ENCODE measurements at places on chromosomes 12 and 14. TPM values are rescaled to one million over a fixed set of nuclear protein-coding genes. Genes with fewer than 3 reads are reported as not detected.

The ABCD2 gene
- total RNA-seq: under 0.01 TPM

DNA sequence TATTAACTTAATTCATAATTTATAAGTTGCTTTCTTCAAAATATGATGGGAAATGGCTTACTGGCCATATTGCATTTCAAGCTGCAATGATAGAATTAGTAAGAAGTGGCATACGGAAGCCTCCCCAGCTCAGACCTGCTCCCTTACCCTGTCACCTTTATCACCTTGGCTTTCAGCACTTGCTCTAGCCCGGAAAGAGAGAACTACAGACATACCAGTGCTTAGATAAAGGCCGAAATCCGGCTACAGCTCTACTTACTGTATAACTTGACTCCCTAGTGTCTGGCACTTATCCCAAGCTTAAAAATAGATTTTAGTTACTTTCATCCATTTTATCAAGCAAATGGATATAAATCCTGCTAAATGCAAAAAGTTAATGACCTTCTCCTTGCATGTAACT, 42.5 kb downstream of the PKP2 start:
- DNase-seq: no peak

The TROAP gene
- not detected for total RNA-seq

GRCh38 chr12:97131220-97131981, 224.3 kb downstream of the NEDD1 start:
- no peak for DNase-seq

DNA sequence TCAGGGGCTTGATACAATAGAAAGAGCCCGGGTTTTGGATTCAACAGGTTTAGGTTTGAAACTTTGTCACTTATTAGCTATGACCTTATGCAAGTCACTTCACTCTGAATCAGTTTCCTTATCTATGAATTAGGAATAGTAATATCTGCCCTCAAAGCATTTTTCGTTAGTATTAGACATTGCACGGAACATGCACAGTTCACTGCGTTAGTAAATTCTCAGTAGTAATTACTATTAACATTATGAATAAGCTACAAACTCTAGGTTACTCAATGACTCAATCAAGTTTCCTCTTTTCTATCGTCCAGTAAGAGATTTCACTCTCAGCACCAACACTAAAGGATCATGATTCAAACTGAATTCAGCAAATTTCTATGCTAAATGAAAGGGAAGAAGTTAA, 150.3 kb downstream of the CEP83 start:
- DNase-seq: no peak

- DNase-seq: no peak
Observed at GRCh38 chr14:32460267-32460666, 131.2 kb downstream of the AKAP6 start.

GRCh38 chr12:13369474-13370056, 173.0 kb downstream of the EMP1 start:
- no peak for DNase-seq

DNA sequence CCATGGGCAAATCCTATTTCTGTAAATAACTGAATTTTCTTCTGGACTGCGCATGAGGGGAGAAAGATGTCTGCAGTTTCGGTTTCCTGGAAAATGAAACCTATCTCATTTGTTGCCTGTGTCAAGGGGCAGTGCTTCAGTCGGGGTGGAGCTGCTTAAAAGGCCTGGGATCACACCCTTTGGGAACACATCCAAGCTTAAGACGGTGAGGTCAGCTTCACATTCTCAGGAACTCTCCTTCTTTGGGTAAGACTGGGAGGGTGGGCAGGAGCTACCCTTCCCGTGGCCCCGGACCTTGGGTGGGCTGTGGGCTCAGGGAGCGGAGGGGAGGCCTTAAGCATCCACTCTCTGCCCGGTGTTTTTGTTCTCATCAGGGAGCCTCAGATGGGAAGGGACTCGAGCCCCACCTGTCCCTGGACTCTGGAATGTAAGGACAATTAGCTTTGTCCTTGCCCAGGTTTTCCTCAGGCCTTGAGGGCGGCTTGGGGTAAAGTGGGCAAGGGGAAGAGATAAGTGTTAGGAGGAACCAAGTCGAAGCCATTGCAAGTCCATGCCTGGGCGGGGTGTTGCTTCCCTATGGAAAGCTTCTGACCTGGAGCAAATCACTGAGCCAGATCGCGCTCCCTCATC, at the start of gene IFI27:
Gene IFI27 (plus strand): TSS at position 185 of the 630 bp plus-strand sequence.
- DNase-seq: peak; percentile 21

The CD69 gene
- total RNA-seq: 1.3 TPM

- no peak for DNase-seq
Observed at GRCh38 chr14:54564071-54564867, 2.7 kb upstream of the SAMD4A start.

- DNase-seq: no peak
Observed at GRCh38 chr14:30064454-30064853, 136.8 kb upstream of the PRKD1 start.

DNA sequence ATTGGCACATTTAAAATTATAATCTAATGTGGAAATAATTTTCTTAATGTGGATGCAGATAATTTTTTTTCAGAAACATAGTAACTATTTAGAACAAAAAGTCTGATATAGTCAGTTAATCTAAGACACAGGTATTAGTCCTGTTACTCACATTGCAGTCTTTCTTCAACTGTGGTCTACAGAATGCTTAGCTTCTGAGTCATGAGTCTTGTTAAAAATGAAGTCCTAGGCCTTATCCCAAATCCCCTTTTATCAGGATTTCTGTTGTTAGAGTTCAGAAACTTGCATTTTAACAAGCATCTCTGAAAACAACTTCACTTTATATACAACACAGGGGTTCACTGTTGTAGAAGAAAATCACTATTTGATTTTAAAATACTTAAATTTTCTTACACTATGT, 112.2 kb downstream of the SLC16A7 start:
- no peak for DNase-seq

DNA sequence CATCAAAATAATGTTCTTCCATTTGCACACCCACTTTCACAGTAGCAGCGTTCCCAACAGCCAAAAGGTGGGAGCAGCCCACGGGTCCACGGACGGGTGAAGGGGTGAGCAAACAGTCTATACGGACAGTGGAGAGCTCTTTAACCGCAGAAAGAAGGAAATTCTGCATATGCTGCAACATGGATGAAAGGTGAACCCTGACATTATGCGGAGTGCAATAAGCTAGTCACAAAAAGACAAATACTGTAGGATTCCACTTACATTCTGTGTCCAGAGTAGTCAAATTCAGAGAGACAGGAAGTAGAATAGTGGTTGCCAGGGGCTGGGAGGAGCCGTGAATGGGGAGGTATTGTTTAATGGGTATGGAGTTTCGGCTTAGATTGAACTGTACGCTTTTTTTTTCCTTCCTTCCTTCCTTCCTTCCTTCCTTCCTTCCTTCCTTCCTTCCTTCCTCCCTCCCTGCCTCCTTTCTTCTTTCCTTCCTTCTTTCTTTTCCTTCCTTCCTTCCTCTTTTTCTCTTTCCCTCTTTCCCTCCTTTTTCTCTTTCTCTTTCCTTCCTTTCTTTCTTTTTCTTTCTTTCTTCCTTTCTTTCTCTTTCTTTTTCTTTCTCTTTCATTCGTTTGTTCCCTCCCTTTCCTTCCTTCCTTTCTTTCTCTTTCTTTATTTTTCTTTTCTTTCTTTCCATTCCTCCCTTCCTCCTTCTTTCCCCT, 15.8 kb upstream of the ANKRD9 start:
- no peak for DNase-seq

- no peak for DNase-seq
Observed at GRCh38 chr14:62053188-62053587, 291.0 kb downstream of the SNAPC1 start.

The PTPRR gene
- total RNA-seq: not detected

- DNase-seq: no peak
Observed at GRCh38 chr12:46089414-46090162, 99.2 kb upstream of the SCAF11 start.

The PLBD1 gene
- 15.2 TPM for total RNA-seq

The POLE gene
- 115 TPM for total RNA-seq

- DNase-seq: no peak
Observed at GRCh38 chr12:79454338-79454843, 236.4 kb downstream of the PAWR start.

The PARP11 gene
- total RNA-seq: 4.2 TPM

GRCh38 chr12:71240946-71241345, 83.1 kb upstream of the TSPAN8 start:
- DNase-seq: no peak

DNA sequence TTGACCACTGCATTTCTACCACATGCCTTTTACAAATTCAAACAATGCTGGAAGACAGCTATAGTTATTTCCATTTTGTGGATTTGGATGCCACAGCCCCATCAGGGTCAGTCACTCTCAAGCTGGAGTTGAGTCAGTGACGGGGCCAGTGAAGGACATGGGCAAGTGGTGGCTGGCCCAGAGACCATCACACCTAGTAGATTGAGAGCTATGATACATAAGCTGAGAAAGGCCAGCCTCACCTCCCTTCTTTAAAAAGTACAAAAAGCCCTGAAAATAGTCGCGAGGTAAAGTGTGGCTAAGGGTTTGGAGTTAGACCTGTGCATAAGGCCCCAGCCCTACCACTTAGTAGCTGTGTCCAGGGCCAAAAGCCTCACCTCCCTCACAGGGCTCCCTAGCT, 4.1 kb downstream of the KCTD10 start:
- DNase-seq: no peak

The PLA2G1B gene
- not detected for total RNA-seq

DNA sequence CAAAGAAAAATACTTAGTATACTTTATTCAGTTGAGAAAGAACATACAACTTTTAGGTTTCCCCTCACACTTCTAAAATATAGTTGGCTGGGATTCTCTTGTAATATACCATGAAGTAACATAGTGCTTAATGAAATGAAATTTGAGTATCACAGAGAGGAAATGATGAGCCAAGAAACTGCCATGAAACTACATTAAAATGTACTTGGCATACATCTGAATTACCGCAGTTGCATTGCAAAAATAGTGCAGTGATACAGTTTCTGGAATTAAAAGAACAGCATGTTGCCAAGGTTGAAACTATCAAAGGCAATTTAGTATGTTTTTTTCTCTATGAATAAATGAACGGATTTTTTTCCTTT, 389.2 kb downstream of the TMEM117 start:
- no peak for DNase-seq

The IL22 gene
- not detected for total RNA-seq

The CDH24 gene
- 5.9 TPM for total RNA-seq

The C3AR1 gene
- total RNA-seq: 2.0 TPM

The CMKLR1 gene
- 45.3 TPM for total RNA-seq

GRCh38 chr12:124532331-124532750, 35.1 kb downstream of the NCOR2 start:
- no peak for DNase-seq

The LYZ gene
- total RNA-seq: 4.5 TPM

DNA sequence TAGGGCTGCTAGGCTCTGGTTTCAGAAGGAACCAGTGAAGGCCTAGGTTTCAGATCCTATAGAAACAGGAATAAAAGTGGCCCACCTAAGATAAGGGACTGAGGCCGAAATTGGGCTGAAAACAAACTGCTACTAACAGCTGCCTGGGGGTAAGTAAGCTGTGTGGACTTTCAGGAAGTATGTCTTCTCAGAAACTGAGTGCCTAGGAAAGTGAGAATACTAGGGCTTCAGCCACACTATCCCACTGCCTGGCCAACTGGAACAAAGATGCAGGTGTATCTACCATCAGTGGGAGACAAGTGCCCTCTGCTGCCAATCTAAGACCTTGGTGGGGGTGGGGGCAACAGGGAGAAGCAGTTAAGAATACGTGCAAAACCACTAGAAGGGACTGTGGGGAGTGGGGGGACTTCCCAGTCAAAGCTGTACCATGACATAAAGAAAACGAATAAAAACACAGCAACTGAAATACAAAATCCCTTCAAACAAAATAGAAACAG, 82.5 kb downstream of the MED13L start:
- no peak for DNase-seq

The CMTM5 gene
- 2.9 TPM for total RNA-seq

The SMARCD1 gene
- total RNA-seq: 277 TPM

GRCh38 chr12:49978125-49978524, 5.4 kb downstream of the AQP6 start:
- DNase-seq: no peak

The SETD1B gene
- total RNA-seq: 22.7 TPM

GRCh38 chr14:39383741-39384140, 48.5 kb downstream of the FBXO33 start:
- DNase-seq: no peak

DNA sequence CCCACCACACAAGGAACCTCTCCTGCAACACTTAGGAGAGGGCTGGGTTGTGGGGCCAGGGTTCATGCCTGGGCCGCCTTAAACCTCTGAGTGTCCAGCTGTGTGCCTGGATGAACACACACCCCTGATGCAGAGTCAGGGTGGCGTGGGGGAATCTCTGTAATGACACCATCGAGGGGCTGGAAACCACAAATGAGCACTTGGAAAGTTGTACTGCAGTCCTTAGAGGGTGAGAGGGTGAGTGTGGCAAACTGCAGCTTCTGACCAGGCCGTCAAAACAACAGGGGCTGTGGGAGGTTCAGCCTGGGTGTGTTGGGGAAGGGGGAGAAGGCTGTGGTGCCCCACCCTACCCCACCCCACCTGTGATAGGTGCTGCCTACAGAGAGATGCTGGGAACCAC, 12.4 kb upstream of the KRT5 start:
- no peak for DNase-seq

The AKAP6 gene
- 21.1 TPM for total RNA-seq

GRCh38 chr14:35337269-35338255, 45.4 kb downstream of the PSMA6 start:
- no peak for DNase-seq

All from ascending aorta (tissue), 2 donors.